ENCODE measurements at places on chromosomes 3 and 15.

- DNase-seq: no peak
Measured at GRCh38 chr15:70314688-70315087, 217.0 kb upstream of the TLE3 start.

DNA sequence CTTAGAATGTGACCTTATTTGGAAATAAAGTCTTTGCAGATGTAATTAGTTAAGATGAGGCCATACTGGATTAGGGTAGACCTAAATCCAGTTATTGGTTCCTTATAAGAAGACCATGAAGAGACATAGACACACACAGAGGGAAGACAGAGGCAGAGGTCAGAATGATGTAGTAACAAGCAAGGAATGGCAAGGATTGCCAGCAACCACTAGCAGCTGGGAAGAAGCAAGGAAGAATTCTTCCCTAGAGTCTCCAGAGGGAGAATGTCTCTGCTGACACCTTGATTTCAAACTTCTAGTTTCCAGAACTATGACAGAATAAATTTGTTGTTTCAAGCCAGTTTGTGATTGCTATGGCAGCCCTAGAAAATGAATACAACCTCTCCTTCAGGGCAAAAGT lies 116.7 kb downstream of the WDR76 start:
- no peak for DNase-seq

GRCh38 chr3:177882124-177882648 lies 654.0 kb upstream of the KCNMB2 start:
- no peak for DNase-seq

DNA sequence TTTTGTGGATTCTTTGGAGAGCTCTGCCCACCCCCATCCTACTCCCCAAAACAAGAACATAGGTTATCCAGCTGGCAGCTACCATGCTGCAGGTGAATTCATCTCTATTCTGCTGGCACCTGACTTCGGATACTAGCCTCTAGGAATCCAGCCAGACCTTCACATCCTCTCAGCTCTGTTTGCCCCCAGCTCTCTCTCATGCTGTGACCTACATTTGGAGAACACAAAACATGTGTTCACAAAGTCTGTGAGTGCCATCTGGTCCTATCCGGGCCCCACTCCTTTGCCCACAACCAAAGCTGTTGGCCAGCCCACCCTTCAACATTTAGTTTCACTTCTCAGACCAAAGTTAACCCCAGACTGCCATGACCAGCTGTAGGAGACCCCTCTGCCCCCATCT lies 89.4 kb upstream of the C3orf80 start:
- DNase-seq: no peak

DNA sequence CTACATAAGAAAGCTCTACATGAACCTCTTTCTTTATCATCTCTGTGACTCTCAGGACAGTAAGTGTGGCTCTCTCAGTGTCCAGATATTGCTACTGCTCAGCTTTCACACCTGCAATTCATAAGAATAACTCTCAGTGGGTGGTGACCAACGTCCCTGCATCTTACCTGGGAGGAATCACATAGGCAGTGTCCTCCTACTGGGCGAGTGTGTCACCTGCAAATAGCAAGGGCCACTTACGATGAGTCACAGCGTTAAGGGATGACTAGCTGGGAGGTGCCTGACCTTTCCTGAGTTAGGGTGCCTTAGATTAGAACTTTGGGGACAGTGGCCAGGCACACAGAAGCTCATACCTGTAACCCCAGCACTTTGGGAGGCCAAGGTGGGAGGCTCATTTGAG lies 90.8 kb upstream of the C3orf80 start:
- DNase-seq: no peak

DNA sequence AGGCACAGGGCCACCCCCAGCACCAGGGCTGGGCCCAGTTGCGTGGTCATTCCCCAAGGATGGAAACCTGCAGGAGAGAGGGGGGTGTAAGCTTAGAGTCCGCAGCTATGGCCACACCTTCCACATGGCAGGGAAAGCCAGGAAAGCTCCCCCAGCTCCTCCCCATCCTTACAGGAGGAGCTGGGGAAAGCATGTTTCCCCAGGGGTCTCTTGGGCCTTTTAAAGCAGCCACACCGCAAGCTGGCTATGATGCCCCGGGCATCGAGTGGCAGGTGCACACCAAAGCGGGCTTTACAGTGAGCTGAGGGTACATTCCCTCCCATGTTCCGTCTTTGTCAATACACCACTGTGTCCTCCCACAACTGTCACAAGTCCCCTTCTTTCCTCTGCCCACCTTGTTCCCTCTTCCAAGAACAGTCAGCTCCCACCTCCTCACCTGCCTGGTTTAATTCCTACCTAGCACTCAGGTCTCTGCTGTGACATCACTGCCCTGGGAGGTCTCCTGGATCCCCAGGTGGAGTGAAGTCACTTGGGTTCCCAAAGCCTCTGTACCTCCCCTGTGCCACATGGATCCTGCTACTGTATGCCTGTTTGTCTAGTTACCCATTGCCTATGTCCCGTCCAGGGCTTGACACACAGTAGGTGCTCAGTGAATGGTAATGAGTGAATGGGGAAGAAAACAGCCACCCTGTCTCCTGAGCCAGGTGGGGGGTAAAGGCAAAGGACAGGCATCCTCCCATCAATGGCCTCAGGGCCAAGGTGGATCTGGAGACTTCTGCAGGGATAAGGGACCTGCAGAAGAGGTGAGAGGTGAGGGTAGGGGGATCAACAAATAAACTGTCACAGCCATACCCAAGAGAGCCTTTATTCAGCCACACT lies 3.4 kb downstream of the HYAL3 start:
- DNase-seq: no peak

DNA sequence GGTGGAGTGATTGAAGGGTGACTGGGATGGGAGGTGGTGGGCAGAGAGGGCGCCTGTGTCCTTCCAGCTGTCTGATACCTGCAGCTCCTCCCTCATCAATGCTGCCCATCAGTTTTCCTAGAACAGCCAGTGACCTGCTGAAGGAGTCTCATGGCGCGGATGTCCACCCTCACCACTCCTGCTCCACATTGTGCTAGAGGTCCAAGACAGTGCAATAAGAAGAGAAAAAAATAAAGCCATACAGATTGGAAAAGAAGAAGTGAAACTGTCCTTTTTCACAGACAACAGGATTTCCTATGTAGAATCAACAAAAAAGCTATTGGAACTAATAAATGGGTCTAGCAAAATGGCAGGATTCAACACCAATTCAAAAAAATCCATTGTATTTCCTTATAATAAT lies 7.4 kb downstream of the ZDHHC19 start:
- DNase-seq: no peak

DNA sequence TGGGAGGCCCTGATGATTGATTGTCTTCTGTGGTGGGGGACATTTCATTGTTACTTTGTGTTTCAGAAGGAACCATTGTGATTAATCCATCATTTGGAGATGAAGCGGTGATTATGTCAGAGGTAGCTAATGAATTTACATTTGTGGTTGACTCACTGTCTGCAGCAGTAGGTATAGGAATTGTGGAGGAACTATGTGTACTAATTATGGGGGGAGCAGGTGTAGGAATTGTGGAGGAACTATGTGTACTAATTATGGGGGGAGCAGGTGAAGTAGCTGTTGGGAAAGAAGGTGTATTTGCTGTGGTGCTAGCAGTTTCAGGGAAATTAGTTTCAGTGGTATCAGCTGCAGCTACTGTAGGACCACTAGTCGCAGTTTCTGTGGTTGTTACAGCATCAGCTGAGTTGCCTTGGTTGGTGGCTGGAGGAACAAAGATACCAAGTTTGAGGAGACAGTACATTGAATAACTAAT lies 6.9 kb downstream of the MUC13 start:
- no peak for DNase-seq

DNA sequence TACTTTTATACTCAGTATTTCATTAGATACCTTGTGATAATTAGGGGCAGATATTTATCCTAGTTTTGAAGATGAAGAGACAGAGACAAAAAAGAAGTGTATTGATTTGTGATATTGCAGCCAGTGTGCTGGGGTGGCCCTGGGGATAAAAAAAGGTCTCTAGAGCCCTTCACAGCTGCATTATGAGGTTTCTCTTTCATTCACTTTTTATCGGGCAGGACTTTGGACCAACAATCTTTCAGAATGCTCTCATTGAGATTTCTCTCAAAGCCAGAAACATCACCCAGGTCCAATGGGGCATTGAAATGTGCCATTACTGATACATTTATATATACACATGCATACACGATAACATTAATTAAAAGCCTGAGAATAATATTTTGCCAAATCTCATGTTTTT lies 20.5 kb upstream of the SELENOT start:
- no peak for DNase-seq

GRCh38 chr3:23993556-23994243 lies 48.6 kb downstream of the NR1D2 start:
- no peak for DNase-seq

GRCh38 chr3:142818651-142819050 lies 70.2 kb downstream of the PCOLCE2 start:
- DNase-seq: no peak

- DNase-seq: no peak
Measured at GRCh38 chr3:12759097-12759679, at the start of gene TMEM40. TMEM40 (minus strand) TSS chr3:12759259; CDS start chr3:12749832, 9,427 bp downstream.

DNA sequence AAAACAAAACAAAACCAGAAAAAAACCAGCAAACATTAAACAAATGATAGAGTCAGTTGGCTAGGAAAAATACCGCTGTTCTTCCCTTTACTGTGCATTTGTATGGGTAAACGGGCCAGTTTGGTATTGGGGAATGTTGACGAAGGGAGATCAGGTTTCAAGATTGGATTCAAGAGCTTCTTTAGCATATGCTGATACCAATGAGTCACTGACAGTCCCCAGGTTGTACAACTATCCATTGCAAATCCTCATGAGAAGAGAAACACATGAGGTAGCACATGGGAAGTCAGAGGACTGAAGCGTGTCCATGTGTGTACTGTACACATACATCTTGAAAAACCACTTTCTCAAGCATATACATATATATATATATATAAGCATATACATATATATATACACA lies 25.6 kb downstream of the TIGIT start:
- DNase-seq: no peak

DNA sequence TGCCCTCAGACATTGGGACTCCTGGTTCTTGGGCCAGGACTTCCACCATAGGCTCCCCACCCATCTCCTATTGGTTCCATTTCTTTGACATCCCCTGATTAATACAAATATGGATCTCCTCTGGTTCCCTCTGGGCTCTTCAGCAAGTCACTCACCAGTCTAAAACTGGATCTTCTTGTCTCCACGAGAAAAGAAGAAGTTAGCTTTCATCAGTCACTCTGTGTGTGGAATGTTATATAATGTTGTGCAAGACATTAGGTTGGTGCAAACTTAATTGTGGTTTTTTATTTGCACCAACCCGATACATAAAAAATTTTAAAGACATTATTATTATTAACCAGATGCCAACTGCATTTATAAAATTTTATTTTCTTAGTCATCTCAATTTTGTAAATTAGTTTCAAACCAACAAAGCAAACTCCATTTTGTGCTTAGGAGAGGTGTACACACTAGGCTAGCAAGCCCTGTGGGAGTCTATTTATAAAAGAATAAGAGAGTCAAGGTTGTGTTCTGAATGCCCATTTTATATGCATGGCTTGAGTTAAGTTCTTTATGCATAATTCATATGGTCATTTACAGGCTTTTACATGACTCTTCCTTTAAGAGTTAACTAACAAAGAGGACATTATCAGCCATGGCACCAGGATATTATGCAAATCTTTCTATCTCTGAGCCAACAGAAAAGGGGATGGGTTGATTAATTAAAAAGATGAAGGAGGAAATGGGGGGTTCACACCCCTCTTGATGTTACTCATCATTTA lies 35.1 kb upstream of the IL12A start:
- DNase-seq: no peak

DNA sequence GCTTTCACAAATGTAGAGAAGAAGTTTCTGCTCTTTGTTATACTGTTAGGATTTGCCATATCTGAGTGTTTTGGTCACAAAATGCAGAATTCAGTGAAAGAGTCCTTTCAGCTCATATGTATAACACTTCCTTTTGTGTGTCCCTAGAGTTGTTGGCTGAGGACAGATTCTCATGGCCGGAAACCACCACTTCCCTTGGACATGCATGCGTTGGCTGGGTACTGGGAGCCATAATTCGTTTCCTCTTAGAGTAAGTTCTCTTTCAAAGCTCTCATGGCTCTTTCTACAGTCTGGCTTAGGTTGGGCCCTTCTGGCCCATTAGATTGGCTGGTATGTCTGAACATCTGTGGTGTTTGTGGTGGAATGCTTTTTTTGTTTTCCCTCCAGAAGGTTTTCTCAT lies 298.5 kb downstream of the DIPK2A start:
- no peak for DNase-seq

DNA sequence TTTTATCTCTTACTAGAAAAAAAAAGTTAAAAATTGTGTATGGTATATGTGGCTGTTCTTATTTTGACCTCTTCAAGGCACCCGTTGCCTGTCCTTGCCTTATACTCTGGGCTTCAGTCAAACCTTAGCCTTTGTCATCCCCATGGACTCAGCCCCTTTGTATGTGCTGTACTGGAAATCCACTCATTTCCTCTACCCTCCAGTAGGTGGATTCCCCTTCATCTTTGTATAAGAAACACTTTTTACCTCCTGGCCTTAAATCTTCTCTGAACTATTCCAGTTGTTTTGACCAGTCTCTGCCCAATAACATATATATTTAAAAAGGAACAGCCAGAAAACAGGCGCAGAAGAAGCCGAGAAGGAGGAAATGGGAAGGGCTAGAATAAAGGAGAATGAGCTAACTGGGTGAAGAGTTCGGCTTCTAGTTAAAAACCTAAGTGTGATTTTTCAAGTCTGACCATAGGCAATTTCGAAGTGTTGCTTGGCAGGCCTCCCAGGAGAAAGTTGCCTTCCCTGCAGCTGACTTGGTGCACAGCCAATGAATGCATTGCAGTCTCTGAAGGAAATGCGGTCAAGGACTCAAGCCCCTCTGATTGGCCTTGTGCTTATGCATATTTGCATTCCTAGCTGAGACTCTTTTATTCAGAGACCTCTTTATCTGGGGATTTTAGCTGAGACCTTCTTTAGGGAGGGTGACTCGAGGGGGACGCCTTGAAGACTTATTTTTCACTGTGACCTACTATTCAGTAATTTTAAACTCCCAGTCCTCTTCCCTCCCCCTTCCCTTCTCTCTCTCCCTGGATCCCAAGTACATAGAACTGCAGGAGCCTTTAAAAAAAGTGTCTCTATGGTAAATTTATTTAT lies 277.4 kb downstream of the ROBO1 start:
- DNase-seq: peak; percentile 88

DNA sequence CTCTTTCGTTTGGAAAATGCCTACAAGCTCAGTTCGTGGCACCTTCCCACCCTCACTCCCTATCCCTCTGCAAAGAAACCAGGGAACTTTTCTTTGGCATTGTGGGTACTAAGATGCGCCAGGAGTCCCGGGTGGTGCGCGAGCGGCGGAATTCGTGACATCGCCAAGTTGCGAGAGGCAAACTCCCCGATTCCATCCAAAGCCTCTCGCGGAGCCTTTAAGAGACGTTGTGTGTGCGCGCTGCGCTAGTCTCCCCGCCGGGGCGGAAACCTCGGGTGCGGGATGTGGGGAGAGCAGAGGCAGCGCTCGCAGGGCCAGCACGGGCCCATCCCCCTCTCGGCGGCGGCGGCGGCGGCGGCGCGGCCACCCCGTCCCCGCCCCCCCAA lies 443 bp upstream of the NR2F2 start:
- DNase-seq: no peak

GRCh38 chr3:111548756-111549155 lies 6.8 kb downstream of the CD96 start:
- DNase-seq: no peak

GRCh38 chr3:192929146-192929545 lies 11.5 kb upstream of the MB21D2 start:
- no peak for DNase-seq

Data from right hindlimb (tissue), 1 donor.